Mesothelial cell of epicardium (in vitro differentiated cells): ENCODE measurements at places on chromosomes 16 and 17. TPM values are rescaled to one million over a fixed set of nuclear protein-coding genes. Genes with fewer than 3 reads are reported as not detected.

Gene MYL4
- total RNA-seq = 1.0 to 1.6 TPM (median 1.1 TPM) in 3 replicates

DNA sequence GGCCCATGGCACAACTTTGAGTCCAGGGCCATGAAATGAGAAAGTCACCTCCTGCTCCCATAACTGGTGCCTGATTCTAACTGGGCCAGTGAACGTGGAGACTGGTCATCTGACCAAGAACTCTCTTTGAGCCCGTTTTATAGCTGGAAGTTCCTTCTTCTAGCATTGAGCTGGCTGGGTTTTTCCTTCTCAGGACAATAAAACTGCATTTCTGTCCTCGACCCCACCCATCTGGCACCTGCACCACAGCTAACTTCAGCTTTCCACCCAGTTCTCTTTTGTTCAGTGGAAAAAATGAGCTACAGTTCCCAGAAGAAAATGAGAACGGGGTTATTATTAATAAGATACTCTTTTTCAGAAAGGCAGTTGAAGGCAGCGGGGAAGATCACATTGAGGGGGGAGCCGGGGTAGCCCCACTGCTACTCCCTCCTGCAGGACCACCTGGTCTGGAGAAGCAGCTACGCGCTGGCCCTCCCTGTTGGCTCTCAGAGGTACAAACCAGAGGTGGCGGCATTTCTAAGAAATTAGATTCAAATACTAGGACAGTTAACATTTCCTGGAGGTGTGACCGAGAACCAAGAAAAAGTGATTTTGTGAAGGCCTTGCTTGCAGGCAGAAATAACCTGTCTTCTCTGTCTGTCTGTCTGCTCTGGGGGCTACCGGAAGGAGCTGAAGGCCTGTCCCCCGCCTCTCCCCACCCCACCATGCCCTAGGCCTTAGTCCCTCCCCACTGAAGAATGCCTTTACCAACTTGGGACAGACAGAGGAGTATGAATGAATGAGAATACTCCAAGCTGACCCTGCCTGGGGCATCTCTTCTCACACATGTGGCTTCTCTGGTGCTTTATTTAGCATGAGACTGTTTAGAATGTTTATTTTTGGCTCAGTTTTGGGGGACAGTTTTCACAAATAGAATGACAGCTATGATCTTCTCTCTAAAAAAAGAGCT, 123.9 kb downstream of the XYLT1 start:
- no peak overlapping the region for H3K27ac ChIP-seq
- no peaks in the 10 kb centered on the region for H3K27me3 ChIP-seq
- peaks cover 2% of the 10 kb centered on the region for H3K4me1 ChIP-seq
- no peak for DNase-seq
- no peaks in the 10 kb centered on the region for H3K36me3 ChIP-seq

Gene BHLHA9
- not detected in 3 replicates for total RNA-seq

- H3K4me3 ChIP-seq = peak overlapping the region; percentile 98
- H3K36me3 ChIP-seq = peaks cover 22% of the 10 kb centered on the region
- DNase-seq = no peak
- H3K27ac ChIP-seq = peak overlapping the region; percentile 100
- peaks cover 39% of the 10 kb centered on the region for H3K4me1 ChIP-seq
- H3K27me3 ChIP-seq = no peaks in the 10 kb centered on the region
Observed at GRCh38 chr17:58007781-58008706, 998 bp upstream of the SRSF1 start.

DNA sequence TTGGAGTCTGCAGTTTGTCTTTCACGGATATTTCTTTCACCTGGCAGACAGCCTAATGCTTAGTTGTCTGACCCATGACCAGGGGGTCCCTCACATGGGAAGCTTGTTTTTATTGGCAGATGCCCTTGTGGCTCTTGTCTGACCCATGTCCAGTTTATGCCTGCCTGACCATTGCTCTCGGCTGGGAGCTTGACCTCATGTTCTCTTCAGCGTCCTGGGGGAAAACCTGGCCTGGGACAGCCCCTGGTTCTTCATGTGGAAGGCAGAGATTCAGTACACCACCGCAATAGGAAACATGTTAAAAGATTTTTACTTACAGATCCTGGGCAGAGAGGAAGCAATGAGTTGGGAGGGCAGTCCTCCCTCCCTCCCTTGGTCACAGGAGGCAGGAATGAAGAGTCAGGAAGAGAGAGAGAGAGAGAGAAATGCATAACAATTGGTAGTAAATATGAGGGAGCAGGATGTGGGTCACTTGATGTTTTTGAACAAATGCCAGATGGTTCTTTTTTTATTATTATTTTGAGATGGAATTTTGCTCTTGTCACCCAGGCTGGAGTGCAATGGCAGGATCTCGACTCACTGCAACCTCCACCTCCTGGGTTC, 302.7 kb upstream of the MYOCD start:
- H3K27ac ChIP-seq = no peak overlapping the region
- no peaks in the 10 kb centered on the region for H3K27me3 ChIP-seq
- peaks cover 12% of the 10 kb centered on the region for H3K4me1 ChIP-seq
- DNase-seq = no peak
- no peaks in the 10 kb centered on the region for H3K36me3 ChIP-seq

DNA sequence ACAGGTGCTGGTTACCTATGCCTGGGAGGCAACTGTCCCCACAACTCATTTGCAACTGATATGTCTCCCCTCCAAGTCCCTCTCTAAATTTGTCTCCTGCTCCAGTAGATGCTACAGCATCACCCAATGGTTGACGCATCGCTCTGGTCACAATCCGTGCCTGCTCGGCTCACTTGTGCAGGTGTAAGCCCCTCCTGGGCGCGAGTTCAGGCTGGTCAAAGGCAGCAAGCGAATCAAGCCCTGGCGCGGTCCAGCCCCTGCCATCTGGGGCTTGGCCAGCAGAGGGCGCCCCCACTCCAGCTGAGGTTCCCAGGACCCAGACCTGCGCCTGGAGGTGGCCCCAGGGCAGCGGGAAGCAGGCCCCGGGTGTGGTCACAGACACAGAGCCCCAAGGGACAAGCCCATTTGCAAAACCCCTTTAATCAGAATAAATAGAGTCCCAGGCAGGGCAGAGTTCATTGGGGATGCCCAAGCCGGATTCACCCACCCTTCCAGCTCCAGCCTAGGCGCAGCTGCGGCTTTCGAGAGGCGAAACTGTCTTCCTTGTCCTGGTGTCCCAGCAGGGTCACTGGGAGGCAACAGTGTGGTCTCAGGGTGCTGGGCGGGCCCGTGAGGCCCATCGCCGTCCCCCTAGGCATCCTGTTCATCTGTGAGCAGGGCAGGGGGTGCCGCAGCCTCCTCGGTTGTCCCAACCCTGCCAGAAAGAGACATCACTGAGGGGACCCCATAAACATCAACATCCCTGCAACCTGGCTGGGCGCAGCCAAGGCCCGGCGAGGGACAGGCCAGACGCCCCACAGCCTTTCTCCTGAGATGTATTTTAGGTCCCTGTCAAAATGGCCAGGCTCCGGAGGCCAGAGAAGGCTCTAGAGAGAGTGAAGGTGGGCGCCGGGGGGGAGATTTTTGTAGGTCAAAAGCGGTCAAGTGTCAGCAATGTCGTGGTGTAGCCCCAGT, 15.8 kb downstream of the TMC6 start:
- H3K4me3 ChIP-seq = no peak overlapping the region
- H3K27me3 ChIP-seq = no peaks in the 10 kb centered on the region
- peaks cover 10% of the 10 kb centered on the region for H3K36me3 ChIP-seq

DNA sequence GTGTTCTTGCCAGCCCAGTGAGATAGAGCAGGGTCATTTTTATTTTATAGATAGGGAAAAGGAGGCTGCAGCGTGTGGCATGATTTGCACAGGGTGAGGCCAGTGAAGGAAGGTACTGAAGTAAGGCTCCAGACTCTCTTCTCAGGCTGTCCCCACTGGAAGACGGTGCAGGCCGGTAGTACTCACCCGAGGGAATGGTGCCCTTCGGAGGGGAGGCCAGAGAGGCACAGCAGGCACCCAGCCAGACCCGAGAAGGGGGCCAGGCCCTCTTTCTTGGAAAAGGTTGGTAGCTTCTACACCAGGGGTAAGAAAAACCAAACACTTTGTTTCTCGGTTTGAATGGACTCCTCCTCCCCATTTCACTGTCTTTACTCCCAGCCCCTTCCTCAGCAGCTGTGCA, 288 bp downstream of the ANKRD40CL start:
- no peaks in the 10 kb centered on the region for H3K27me3 ChIP-seq
- H3K4me1 ChIP-seq = peaks cover 20% of the 10 kb centered on the region
- H3K36me3 ChIP-seq = no peaks in the 10 kb centered on the region
- no peak overlapping the region for H3K27ac ChIP-seq

Gene CNTD1
- 0.09 to 0.14 TPM in 2 of 3 replicates, not detected in the other for total RNA-seq

DNA sequence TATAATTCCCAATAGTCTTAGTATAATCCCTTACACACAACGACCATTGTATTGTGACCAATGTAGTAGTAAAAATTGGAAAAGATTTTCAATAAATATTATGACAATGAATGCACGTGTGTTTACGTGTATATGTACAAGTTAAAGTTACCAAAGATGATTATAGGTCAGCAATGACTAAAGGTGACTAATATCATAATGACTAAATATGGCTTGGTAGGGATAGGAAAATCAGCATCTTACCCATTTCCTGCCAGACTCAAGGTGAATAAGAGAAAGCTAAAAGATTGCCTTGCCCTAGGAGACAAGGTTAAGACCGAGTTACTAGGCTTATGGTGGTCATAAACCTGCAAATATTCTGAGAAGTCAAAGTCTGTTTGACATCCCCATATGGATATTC, 34.4 kb downstream of the CPD start:
- no peak overlapping the region for H3K27ac ChIP-seq
- no peak overlapping the region for H3K4me3 ChIP-seq
- no peak for DNase-seq
- H3K36me3 ChIP-seq = peaks cover 29% of the 10 kb centered on the region

GRCh38 chr17:705863-706262, 8.8 kb downstream of the VPS53 start:
- no peak overlapping the region for H3K27ac ChIP-seq
- peaks cover 1% of the 10 kb centered on the region for H3K4me1 ChIP-seq
- DNase-seq = no peak

Gene ABCA9
- 0.86 to 1.5 TPM (median 1.3 TPM) in 3 replicates for total RNA-seq

Gene SLC38A8
- total RNA-seq = not detected in 3 replicates

Gene CHAD
- not detected in 3 replicates for total RNA-seq

- H3K4me3 ChIP-seq = peak overlapping the region; percentile 39
- H3K4me1 ChIP-seq = peaks cover 48% of the 10 kb centered on the region
- H3K36me3 ChIP-seq = peaks cover 19% of the 10 kb centered on the region
- H3K27ac ChIP-seq = no peak overlapping the region
- DNase-seq = no peak
Observed at GRCh38 chr17:18319604-18320256, 4.6 kb downstream of the SMCR8 start.

Gene GDE1
- total RNA-seq = 42.7 to 49.1 TPM (median 45.9 TPM) in 3 replicates

Gene RAB11FIP4
- 21.1 to 21.8 TPM (median 21.2 TPM) in 3 replicates for total RNA-seq

GRCh38 chr16:79360267-79360666, 240.3 kb downstream of the MAF start:
- H3K4me1 ChIP-seq = no peaks in the 10 kb centered on the region
- no peak overlapping the region for H3K27ac ChIP-seq
- no peak overlapping the region for H3K4me3 ChIP-seq
- H3K36me3 ChIP-seq = no peaks in the 10 kb centered on the region
- H3K27me3 ChIP-seq = peaks cover 43% of the 10 kb centered on the region

- H3K36me3 ChIP-seq = peaks cover 13% of the 10 kb centered on the region
- DNase-seq = no peak
- no peak overlapping the region for H3K4me3 ChIP-seq
- H3K27me3 ChIP-seq = no peaks in the 10 kb centered on the region
- H3K27ac ChIP-seq = no peak overlapping the region
Observed at GRCh38 chr17:47470836-47471235, 60.1 kb upstream of the NPEPPS start.

GRCh38 chr17:3754458-3755334, 31.0 kb downstream of the HASPIN start:
- no peaks in the 10 kb centered on the region for H3K36me3 ChIP-seq
- peaks cover 6% of the 10 kb centered on the region for H3K4me1 ChIP-seq
- H3K27me3 ChIP-seq = no peaks in the 10 kb centered on the region
- H3K27ac ChIP-seq = peak overlapping the region; percentile 73
- peak overlapping the region; percentile 61 for H3K4me3 ChIP-seq
- DNase-seq = peak; percentile 91

- no peak overlapping the region for H3K4me3 ChIP-seq
- no peaks in the 10 kb centered on the region for H3K4me1 ChIP-seq
- peaks cover 24% of the 10 kb centered on the region for H3K36me3 ChIP-seq
- no peaks in the 10 kb centered on the region for H3K27me3 ChIP-seq
- peak; percentile 13 for DNase-seq
Observed at GRCh38 chr17:67751101-67752074, 33.7 kb downstream of the NOL11 start.

GRCh38 chr17:80125656-80126448, 21.1 kb downstream of the EIF4A3 start:
- H3K27ac ChIP-seq = no peak overlapping the region
- no peak for DNase-seq
- no peak overlapping the region for H3K4me3 ChIP-seq
- H3K4me1 ChIP-seq = peaks cover 9% of the 10 kb centered on the region
- H3K36me3 ChIP-seq = no peaks in the 10 kb centered on the region

Gene CA5A
- total RNA-seq = not detected in 3 replicates

DNA sequence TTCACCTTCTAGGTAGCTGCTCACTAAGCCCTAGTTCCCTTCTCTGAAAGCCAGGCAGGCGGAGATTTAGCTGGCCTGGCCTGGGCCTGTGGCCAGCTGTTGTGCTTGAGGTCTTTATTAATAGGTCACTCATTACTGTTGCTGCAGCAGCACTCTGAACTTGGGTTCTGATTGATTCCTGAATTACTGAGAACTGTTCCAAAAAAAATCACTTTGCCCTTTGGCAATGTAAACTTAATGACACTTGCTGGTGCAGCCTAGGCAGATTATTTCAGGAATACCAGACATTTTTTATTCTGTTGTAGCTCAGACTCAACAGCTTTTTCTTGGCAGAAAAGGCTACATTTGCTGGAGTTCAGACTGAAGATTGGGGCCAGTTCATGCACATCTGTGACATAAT, 2.7 kb downstream of the TOM1L1 start:
- H3K27ac ChIP-seq = no peak overlapping the region
- peak overlapping the region; percentile 43 for H3K4me3 ChIP-seq
- peaks cover 19% of the 10 kb centered on the region for H3K27me3 ChIP-seq
- no peak for DNase-seq
- peaks cover 29% of the 10 kb centered on the region for H3K4me1 ChIP-seq
- peaks cover 11% of the 10 kb centered on the region for H3K36me3 ChIP-seq

DNA sequence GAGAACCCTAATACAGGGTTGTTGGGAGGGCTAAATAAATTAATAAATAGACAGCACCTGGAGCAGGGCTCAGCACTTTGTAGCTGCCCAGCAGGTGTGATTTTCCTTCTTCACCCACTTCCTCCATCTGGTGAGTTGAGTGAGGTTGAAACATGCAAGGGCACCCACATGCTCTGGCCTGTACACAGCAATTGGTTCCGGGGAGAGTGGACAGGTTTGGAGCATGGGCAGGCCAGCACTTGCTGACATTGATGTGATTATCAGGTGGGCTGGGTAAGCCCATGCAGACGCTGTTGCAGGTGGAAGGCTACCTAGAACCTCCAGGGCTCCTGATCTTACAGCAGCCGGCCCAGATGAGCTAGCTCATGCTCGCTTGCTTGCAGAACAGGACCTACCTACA, 1.3 kb upstream of the MRTFB start:
- peak overlapping the region; percentile 90 for H3K4me3 ChIP-seq
- H3K27me3 ChIP-seq = no peaks in the 10 kb centered on the region
- no peak for DNase-seq
- peaks cover 26% of the 10 kb centered on the region for H3K4me1 ChIP-seq
